NCI-H1930 (cell line): ENCODE measurements at places on chromosomes 5 and 9.

GRCh38 chr5:35129921-35130485 is 82.3 kb upstream of the AGXT2 start:
- no peak for DNase-seq

DNA sequence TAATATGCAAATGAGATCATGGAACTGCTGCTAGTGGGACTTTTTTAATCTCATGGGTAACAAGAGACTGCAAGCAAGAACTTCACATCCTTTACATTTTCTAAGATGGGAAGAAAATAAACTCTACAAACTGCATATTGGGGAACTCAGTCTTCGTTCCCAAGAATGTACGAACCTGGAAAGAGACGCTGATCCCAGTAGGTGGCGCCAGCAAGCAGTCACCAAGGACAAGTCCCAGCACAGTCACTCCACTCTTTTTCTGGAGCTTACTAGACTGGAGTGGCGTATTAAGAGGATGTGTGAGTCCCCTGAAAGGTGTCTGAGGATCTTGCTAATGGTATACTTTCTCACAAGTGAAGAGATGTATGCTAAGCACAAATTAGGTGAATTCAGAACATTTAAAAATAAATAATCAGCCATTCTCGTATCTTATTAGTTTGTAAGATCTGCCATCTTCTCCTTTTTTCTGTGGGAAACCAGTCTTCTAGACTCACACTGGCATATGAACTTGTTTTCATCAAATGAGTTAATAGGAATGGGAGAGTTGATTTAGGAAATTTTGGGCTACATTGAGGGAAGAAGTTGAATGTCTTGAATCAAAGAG is 16.0 kb upstream of the PUM3 start:
- peak; percentile 59 for DNase-seq

DNA sequence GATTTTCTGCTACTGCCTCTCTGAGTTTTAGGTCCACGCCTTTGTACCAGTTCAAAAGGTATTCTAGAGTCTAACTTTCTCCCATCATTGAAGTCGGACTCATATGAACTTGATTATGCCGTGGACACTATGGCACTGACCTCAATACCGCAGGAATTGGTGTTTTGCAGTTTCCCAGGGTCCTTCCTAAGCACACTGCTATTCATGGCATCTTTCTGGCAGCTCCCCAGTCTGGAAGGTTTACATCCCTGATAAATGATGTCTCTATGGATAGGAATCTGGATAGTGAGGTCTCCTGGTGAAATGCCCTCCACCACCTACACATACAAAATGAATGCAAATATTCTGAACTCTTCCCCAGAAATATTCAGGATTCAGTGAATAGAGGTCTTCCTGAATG is 422.2 kb downstream of the CTNND2 start:
- no peak for DNase-seq

- DNase-seq = no peak
Observed at GRCh38 chr9:109048822-109049221, 35.5 kb upstream of the CTNNAL1 start.

GRCh38 chr5:10418654-10419345 is 22.9 kb upstream of the ROPN1L start:
- DNase-seq = no peak

DNA sequence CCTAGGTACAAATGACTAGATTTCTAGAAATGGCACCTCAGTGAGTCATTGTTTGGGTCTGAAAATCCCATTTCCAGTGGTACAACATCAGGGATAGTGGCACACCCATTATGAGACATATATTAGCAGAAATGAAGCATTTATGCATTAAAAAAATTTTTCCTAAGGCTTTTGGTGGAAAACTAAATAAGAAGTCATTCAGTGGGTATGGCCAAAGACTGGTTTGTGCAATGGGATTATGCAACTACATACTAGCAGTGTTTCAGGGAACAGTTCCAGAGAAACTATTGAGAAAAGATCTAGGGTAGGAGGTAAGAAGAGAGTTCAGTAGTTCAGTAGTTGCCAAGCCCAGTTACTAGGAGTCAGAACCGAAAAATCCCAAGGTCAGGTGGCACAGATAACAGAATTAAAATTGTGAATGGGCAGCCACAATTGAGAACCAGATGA is 106.5 kb upstream of the HAPLN1 start:
- DNase-seq = no peak

DNA sequence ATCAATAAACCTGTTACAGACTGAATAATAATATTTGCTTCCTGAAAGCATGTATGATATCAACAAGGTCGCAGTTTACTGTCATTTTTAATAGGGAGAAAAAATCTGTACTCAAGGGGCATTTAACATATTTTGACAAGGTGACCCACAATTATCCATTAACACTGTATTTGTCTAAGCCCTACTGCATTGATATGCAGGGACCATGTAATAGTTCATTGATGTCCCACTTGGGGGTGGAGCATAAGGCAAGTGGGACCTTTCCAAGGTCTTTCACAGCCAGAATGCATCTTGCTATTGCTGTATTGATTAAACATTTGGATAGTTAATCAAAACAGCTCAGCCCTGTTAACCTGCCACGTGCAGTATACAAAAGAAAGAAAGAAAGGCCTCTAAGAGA is 502.0 kb downstream of the NR2F1-AS1 start:
- DNase-seq = no peak

DNA sequence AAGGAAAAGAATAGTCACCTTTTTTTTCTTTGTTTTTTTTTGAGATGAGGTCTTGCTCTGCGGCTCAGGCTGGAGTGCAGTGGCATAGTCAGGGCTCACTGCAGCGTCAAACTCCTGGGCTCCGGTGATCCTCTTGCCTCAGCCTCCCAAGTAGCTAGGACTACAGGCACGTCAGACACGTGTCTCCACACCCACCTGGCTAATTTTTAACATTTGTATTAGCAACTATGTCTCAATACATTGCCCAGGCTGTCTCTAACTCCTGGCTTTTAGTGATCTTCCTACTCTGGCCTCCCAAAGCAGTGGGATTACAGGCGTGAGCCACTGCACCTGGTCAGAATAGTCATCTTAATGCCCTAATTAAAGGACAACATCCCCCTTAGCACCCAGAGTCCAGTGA is 54.4 kb upstream of the CTSL start:
- DNase-seq = no peak

- no peak for DNase-seq
Observed at GRCh38 chr5:131595088-131596033, 39.7 kb downstream of the RAPGEF6 start.

GRCh38 chr5:170342153-170342725 is 44.7 kb upstream of the LCP2 start:
- DNase-seq = no peak

DNA sequence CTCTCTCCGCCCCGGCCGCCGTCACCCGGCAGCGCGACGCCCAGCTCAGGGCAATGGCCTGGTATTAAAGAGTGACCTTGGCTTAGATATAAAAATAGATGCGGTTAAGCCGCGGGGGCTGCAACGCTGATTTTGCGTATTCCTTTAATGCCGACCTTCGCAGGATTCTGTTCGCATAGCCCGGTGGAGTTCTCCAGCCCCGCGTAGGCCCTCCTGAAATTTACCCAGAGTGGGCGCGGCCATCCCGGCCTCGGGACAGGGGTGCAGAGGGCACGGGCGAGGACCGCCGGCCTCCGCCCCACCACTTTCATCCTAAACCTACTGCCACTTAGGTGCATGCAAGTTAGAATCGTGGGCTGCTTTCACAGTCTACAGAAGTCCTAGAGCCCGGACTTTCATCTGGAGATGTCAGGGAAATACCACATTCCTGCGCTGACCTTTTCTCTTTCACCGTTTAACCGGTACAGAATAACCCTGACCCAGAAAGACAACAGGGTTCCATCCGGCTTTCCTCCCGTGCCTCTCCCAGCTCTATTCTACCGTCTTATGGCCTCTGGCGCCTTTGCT is 492 bp upstream of the FAM169A start:
- no peak for DNase-seq

DNA sequence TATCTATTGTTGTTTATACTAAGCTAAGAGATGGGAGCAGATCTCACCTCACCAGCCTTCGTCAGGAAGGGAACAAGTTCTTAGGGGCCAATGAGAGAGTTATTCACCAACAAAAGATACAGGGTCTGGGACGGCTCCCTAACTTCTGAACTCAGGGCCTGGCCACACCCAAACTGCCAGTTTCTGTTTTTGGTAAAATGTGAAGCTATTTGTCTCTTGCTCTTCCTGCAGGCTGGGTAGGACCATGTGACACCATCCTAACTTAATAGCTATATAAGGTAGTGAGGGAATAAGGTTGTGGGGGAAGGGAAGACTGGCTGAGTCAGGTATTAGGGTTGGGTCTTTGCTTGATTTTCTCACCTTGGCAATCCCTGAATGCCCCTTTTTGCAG is 480.5 kb downstream of the KDM4C start:
- no peak for DNase-seq

- peak; percentile 19 for DNase-seq
Observed at GRCh38 chr5:170603578-170604565, 100.1 kb downstream of the KCNIP1 start.

GRCh38 chr5:155021842-155022241 is 8.3 kb downstream of the KIF4B start:
- DNase-seq = no peak

DNA sequence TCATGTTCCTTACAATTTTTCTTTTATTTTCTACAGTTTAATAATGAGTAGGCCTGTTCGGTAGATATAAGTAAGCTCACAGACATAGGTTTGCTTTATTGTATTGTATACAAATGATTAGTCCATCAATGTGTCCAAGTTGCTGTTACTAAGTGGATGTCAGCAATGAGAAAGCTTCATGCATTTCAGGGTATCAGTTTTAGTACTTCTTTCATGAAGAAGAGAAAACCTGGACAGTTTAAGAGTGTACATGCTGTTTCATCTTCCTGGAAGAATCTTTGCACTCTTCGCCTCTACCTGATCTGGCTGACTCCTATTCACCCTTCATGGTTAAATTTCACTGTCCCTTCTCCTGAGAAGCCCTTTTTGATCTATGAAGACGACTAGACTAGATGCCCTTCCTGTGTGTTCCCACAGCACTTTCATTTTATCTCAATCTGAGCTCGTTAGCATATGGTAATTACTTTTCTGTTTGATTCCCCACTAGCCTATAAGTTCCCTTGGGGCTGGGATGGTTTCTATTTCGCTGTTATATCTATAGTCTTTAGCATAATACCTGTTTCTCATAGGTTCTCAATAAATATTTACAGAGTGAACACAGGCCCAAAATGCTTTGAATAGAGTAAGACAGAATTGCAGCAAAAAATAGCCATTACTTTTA is 70.7 kb downstream of the CETN3 start:
- no peak for DNase-seq

- DNase-seq = no peak
Observed at GRCh38 chr9:130989391-130989790, 19.6 kb upstream of the LAMC3 start.
